Fibroblast of skin of left quadriceps (primary cell): ENCODE measurements at places on chromosomes 13 and 19.

DNA sequence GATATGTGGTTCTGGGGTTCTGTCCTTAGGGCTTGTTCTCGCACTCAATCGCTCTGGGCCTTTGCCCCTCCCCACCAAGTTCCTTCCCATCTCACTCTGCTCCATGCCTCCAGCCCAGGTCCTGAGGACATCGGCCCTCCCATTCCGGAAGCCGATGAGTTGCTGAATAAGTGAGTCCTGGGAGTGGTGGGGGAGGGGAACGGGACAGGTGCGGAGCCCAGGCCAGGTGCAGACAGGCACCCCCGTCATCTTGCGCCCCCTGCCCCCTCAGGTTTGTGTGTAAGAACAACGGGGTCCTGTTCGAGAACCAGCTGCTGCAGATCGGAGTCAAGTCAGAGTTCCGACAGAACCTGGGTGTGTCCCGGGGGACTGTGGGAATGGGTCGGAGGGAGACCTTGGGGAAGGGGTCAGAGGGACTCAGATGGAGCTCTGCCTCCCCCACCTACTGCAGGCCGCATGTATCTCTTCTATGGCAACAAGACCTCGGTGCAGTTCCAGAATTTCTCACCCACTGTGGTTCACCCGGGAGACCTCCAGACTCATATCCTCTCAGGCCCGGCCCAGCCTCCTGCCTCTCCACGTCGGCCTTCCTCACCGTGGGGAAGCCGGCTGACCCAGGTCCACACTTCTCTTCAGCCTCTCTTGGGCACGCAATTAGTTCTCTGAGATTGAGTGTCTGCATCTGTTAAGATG is 10.1 kb downstream of the FUZ start:
- DNase-seq = no peak

GRCh38 chr19:28213470-28214082 is 999.4 kb downstream of the UQCRFS1 start:
- no peak for DNase-seq

- no peak for DNase-seq
These were observed 2358.5 kb upstream of the PCDH20 start for GRCh38 chr13:63774133-63774532.

DNA sequence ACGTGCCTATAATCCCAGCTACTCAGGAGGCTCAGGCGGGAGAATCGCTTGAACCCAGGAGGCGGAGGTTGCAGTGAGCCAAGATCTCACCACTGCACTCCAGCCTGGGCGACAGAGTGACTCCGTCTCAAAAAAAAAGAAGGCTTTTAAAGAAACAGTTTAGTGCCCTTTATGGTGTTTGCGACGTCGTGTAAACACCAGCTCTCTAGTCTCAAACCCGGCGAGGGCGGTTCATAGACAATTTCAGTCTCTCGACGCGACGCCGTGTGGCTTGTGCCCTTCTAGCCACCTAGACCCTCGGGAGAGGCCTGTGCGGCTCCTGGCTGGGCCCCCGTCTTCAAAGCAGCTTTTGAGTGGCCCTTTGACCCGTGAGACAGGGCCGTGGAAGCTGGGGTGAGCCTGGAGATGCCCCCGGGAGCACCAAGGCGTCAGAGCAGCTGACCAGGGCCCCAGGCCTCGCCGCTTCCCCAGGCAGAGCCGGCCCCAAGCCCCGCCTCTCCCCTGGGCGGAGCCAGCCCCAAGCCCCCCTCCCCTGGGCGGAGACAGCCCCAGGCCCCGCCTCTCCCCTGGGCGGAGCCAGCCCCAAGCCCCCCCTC is 5.0 kb upstream of the MADCAM1 start:
- DNase-seq = no peak

GRCh38 chr13:88958821-88959220 is 1287.7 kb downstream of the SLITRK5 start:
- no peak for DNase-seq

DNA sequence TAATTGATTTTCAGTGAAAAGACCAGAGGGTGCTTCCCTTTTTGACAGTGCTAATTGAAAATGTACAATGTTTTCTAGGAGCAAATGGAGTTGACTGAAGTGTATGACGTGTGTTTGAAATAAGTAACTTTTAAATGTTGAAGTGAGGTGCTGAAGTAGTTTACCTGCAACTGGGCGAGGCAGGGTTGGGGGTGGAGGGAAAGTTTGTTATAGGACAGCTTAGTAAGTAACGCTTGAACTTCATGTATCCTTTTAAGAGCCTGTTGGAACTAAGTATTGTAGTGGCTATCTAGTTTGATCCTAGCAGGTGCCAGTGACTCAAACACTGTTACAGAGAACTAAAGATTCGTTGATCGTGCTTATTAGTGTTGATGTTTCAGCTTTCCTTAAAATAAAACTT is 5.9 kb downstream of the SLAIN1 start:
- no peak for DNase-seq

DNA sequence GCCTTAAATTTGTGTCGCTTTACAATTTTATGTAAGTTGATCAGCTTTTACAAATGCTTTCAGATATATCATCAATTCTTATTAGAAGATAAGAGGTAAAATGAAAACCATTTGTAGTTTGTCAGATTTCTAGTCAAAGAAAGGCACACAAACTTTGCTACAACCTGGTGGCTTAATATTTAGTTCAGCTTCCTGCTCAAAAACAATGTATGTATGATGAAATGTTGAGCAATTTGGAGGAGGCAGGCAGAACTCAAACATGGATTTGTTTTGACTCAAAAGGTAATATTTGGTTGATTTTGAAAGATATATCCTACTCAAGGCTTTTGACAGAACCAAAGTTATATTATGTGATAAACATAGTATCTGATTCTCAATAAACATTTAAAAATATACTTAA is 24.2 kb downstream of the NEK5 start:
- no peak for DNase-seq

DNA sequence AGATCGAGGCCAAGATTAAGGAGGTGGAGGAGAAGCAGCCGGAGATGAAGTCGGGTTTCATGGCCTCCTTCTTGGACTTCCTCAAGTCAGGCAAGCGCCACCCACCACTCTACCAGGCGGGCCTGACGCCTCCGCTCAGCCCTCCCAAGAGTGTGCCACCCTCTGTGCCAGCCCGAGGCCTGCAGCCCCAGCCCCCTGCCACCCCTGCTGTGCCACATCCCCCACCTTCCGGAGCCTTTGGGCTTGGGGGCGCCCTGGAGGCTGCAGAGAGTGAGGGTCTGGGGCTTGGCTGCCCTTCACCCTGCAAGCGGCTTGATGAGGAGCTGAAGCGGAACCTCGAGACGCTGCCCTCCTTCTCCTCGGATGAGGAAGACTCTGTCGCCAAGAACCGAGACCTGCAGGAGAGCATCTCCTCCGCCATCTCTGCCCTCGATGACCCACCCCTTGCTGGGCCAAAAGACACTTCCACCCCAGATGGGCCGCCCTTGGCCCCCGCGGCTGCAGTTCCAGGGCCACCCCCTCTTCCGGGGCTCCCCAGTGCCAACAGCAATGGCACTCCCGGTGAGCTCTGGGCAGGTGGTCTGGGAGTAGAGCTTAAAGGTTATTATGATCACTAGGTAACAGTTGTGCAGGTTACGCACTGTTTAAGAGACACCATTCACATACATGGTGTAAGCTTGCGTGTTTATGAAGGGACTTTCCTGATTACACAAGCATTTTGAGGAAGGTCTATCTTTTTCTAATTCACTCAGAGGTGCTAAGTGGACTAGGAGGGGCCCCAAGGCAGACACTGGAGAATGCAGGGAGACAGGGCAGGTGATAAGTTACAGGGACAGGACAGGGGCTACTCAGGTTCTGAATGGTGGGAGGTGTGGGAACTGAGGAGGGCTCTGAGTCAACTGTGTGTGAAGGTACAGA is 8.7 kb downstream of the PRR12 start:
- no peak for DNase-seq

GRCh38 chr13:51924756-51925544 is 63.2 kb downstream of the CCDC70 start:
- DNase-seq = no peak
